Sigmoid colon (tissue), 7 donors: ENCODE measurements at places on chromosomes 5 and 9. TPM values are rescaled to one million over a fixed set of nuclear protein-coding genes. Genes with fewer than 3 reads are reported as not detected.

DNA sequence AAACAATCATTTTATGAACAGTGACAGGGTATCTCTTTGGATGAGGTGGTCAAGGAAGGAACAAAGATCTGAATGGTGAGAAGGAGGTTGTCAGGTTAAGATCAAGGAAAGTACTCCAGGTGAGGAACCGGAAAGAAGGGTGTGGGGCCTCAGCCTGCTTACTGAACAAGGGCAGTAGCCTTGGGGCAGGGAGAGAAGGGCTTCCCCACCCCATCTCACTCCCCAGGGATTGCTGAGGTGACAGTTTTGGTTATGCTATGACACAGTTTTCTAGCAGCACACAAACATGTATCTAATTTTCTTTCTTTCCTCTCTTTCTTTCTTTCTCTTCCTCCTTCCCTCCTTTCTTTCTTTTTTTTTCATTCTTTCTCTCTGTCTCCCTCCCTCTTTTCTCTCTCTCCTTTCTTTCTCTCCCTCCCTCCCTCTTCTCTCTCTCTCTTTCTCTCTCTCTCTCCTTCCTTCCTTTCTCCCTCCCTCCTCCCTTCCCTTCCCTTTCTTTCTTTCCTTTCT is 4.1 kb upstream of the HDHD3 start:
- H3K36me3 ChIP-seq: no peaks in the 10 kb centered on the region
- H3K27me3 ChIP-seq: no peaks in the 10 kb centered on the region
- H3K4me3 ChIP-seq: no peak overlapping the region

DNA sequence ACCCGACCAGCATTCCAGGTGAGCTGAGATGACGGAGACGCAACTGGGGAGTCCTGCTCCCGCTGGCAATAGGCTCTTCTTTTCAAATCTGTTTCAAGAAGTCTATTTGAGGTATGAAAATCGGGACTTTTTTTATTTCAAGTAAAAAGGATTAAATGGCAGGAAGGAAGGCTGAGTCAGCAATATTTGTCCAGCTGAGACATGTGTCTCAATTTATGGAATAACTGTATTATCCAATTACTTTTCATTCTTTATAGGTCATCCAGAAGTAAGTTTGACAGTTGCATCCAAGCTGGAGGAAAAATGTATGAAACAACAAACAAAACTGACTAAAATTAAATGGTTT is 221.1 kb downstream of the NR2F1-AS1 start:
- H3K27ac ChIP-seq: no peak overlapping the region
- no peaks in the 10 kb centered on the region for H3K27me3 ChIP-seq

DNA sequence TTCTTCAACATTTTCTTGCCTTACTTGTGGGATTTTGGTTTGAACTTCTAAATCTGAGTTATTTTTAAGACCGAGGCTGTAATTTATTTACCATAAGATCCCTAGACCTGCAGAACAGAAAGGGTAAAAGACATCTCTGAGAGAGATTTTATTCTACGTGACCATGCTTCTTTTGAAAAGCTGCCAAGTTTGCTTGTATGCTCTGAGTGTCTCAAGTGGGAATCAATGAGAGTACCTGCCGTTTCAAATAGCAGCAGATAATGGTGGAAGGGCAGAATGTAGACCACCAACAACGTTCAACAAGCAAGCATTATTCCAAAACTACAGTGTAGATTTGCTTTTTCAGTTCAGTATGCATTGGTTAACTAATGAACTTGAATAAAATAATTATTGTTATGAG is 108.6 kb upstream of the MINAR2 start:
- H3K36me3 ChIP-seq: no peaks in the 10 kb centered on the region
- H3K27ac ChIP-seq: no peak overlapping the region
- no peak overlapping the region for H3K4me3 ChIP-seq
- DNase-seq: no peak

DNA sequence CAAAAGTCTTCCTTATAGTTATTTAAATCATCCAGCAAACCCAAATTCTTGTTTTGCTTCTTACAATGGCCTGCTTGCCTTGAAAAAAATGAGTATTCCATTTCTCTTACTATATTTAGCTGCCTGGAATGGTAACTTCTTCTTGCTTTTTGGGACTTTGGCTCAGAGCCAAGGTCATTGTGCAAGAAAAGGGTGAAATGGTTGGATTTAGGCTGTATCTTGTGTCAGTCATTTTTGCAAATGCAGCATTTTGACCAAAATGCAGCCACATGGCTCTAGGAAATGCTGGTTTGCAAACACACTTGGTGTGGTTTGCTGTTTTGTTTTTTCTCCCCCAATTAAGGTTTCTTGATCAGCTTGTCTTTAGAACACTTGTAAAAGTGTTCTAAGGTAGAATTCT is 133.3 kb upstream of the ELL2 start:
- DNase-seq: no peak
- no peaks in the 10 kb centered on the region for H3K4me1 ChIP-seq

DNA sequence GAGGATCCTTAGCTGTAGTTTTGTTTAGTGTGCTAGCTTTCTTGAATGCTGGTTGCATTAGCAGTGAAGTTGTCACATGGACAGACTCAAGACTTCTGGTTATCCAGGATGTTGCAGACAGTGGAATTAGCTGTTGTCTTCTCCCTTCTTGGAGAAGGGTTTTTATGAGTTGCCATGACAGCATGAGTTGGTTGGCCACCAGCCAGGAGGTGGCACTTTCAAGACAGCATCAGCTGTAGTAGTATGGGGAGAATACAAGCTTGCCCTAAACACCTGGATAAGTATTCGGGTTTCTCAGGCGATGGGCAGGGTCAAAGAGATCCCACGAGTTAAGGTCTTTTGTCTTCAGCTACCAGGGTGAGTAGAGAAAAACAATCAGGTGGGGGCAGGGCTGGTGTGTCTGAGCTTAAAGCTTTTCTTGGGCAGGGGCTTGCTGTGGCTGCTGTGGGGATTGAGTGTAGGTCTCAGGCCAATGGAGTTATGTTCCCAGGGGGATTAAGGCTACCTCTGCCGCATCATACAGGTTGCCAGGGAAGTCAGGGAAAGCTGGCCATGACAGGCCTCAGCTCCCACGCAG is 7.7 kb upstream of the C5orf47 start:
- H3K4me1 ChIP-seq: no peaks in the 10 kb centered on the region
- DNase-seq: no peak
- no peak overlapping the region for H3K27ac ChIP-seq
- H3K36me3 ChIP-seq: no peaks in the 10 kb centered on the region

GRCh38 chr9:89484475-89485404 is 13.2 kb downstream of the SEMA4D start:
- no peaks in the 10 kb centered on the region for H3K4me1 ChIP-seq
- H3K27ac ChIP-seq: no peak overlapping the region
- DNase-seq: no peak
- H3K36me3 ChIP-seq: no peaks in the 10 kb centered on the region
- H3K4me3 ChIP-seq: peak overlapping the region; percentile 10

- peak overlapping the region; percentile 98 for H3K27ac ChIP-seq
- peaks cover under 1% of the 10 kb centered on the region for H3K36me3 ChIP-seq
- H3K27me3 ChIP-seq: no peaks in the 10 kb centered on the region
- H3K4me1 ChIP-seq: peaks cover 8% of the 10 kb centered on the region
- peak overlapping the region; percentile 87 for H3K4me3 ChIP-seq
Observed at GRCh38 chr5:81971111-81971711, 612 bp upstream of the ATG10 start.

DNA sequence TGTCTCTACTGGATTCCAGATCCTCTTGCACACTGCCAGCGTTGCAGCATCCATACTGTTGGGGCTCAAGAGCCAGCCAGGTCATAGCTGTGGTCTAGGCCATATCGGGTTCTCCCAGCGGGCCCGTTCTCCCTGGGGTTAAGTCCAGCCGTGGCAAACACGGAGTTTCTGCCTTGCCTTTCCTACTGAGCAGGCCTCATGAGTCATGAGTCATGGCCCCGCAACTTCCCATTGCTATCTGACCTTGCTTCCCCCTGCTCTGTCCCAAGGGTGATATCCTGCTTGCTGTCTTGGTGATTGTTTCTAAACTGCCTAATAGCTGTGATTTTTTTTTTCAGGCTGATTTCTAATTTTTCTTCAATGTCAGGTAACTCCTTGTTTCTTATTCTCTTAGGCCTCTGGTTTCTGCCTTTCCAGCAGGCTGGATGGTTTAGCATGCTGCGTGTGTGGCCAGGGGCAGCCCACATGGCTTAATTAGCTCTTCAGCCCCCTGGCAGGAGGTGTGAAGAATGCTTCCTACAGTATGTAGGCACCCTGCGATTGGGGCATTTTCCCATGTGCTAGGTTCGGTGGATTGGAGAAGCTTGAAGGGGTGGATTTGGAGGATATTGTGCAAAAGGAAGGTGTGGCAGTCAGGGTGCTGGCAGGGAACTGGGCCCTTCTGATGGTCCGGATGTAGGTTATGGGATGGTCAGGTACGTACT is 18.7 kb downstream of the DAPK1 start:
- no peak overlapping the region for H3K4me3 ChIP-seq
- H3K4me1 ChIP-seq: no peaks in the 10 kb centered on the region
- no peaks in the 10 kb centered on the region for H3K27me3 ChIP-seq
- no peaks in the 10 kb centered on the region for H3K36me3 ChIP-seq
- peak; percentile 86 for DNase-seq
- H3K27ac ChIP-seq: peak overlapping the region; percentile 75

DNA sequence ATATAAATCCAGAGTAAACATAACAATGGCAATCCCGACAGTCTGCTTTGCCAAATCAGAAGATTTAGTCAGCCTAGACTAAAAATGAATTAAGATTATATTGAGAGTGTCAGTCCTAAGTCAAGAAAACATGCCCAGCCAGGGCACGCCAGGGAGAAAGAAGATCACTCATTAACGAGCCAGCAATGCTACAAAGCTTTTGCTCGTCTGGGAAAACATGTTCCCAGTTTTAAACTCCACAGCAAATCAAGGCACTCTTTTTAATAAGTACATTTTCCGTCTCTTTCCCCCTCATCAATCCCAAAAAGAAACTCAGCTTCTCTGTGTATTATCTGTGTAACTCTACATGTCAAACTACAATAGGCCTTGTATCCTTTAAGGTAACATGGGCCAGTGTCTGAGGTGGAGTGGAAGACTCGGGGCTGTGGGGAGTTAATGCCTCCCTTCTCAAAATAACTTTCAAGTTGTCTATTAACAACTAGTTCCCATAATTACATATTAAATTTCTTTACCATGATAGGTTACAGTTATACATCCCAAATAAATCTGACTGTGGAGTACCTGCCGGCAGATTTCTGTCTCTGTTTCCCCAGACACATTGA is 40.9 kb downstream of the NFIB start:
- peaks cover 2% of the 10 kb centered on the region for H3K4me1 ChIP-seq
- H3K27me3 ChIP-seq: no peaks in the 10 kb centered on the region
- no peak for DNase-seq

- H3K36me3 ChIP-seq: no peaks in the 10 kb centered on the region
- H3K27ac ChIP-seq: no peak overlapping the region
- H3K4me1 ChIP-seq: no peaks in the 10 kb centered on the region
- no peak for DNase-seq
- no peaks in the 10 kb centered on the region for H3K27me3 ChIP-seq
Observed at GRCh38 chr5:143850050-143850683, 38.2 kb downstream of the HMHB1 start.

GRCh38 chr5:80697100-80697499 is 42.3 kb upstream of the DHFR start:
- no peaks in the 10 kb centered on the region for H3K36me3 ChIP-seq
- no peaks in the 10 kb centered on the region for H3K4me1 ChIP-seq
- H3K4me3 ChIP-seq: no peak overlapping the region
- no peak for DNase-seq
- no peaks in the 10 kb centered on the region for H3K27me3 ChIP-seq

DNA sequence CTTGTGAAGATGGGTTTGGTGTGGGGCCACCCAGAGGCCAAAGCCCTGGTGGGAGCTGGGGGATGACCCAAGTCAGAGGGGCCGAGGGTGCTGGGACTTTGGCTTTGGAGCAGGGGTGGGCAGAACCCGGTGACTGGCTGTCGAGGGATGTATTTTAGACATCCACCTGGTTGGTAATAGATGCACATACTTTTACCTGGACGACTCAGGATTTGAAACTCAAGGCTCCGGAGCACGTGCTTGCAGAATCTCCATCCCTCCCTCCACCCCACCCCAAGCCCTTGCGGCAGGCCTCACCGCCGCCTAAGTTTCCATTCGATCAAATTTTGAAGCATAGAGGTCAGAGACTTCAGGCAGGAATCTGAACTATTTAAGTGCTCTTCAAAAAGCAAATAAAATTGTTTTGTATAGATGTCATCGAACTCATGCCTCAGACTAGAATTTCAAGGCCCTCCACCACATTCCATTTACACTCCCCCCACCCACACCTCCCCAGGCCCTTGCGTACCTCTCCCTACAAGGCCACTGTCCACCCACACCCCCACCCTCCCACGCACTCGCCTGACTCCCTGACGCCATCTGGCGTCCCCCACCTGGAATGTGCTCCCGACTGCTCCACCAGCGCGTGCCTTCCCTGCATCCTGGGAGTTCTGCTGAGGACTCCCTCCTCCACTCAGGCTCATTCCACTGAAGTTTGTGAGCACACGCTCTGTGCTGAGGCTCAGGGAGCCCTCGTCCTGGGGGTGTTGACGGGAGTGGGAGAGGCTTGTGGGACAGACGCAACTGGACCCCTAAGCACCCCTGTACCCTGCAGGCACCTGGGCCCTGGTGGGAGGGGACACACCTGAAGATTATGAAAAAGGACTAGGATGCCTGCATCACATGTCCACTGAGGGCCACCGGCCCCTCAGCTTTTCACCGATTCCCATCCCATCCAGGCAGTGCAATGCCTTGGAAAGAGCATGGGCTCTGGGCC is 56.4 kb upstream of the RPL26L1 start:
- DNase-seq: peak; percentile 97
- H3K4me1 ChIP-seq: peaks cover 83% of the 10 kb centered on the region
- H3K36me3 ChIP-seq: no peaks in the 10 kb centered on the region
- no peaks in the 10 kb centered on the region for H3K27me3 ChIP-seq

The ANXA2R gene
- total RNA-seq: 4.3 TPM

The LHFPL2 gene
- total RNA-seq: 21.4 TPM

The SLC36A2 gene
- total RNA-seq: not detected

The TPPP gene
- total RNA-seq: 15.5 TPM

The PGGT1B gene
- 11.4 TPM for total RNA-seq
